Effector memory CD4-positive, alpha-beta T cell (primary cell): ENCODE measurements at places on chromosomes 12 and 14.
A peak's percentile ranks its signal among the peaks of the same experiment; 100 is the strongest.

GRCh38 chr12:40314927-40315326 lies 90.1 kb downstream of the LRRK2 start:
- no peaks in the 10 kb centered on the region for H3K4me1 ChIP-seq
- no peak overlapping the region for H3K4me3 ChIP-seq
- DNase-seq = no peak
- no peak overlapping the region for H3K27ac ChIP-seq
- no peaks in the 10 kb centered on the region for H3K27me3 ChIP-seq
- no peaks in the 10 kb centered on the region for H3K36me3 ChIP-seq

- H3K27ac ChIP-seq = no peak overlapping the region
- no peaks in the 10 kb centered on the region for H3K36me3 ChIP-seq
- no peaks in the 10 kb centered on the region for H3K4me1 ChIP-seq
- H3K27me3 ChIP-seq = no peaks in the 10 kb centered on the region
- no peak overlapping the region for H3K4me3 ChIP-seq
- DNase-seq = no peak
These were observed 87.6 kb downstream of the PTPRQ start for GRCh38 chr12:80531646-80532045.

- no peak overlapping the region for H3K27ac ChIP-seq
- no peak overlapping the region for H3K4me3 ChIP-seq
- DNase-seq = peak; percentile 6
- H3K36me3 ChIP-seq = no peaks in the 10 kb centered on the region
- H3K4me1 ChIP-seq = no peaks in the 10 kb centered on the region
These were observed 100.8 kb downstream of the PPM1A start for GRCh38 chr14:60349663-60350365.

GRCh38 chr12:113862590-113863454 lies 103.3 kb downstream of the RBM19 start:
- H3K27me3 ChIP-seq = no peaks in the 10 kb centered on the region
- peaks cover 28% of the 10 kb centered on the region for H3K36me3 ChIP-seq
- no peaks in the 10 kb centered on the region for H3K4me1 ChIP-seq
- H3K4me3 ChIP-seq = no peak overlapping the region
- no peak overlapping the region for H3K27ac ChIP-seq

GRCh38 chr12:103780992-103781391 lies 60.0 kb downstream of the NT5DC3 start:
- no peak overlapping the region for H3K4me3 ChIP-seq
- H3K36me3 ChIP-seq = peaks cover 10% of the 10 kb centered on the region
- H3K4me1 ChIP-seq = no peaks in the 10 kb centered on the region
- no peak for DNase-seq

DNA sequence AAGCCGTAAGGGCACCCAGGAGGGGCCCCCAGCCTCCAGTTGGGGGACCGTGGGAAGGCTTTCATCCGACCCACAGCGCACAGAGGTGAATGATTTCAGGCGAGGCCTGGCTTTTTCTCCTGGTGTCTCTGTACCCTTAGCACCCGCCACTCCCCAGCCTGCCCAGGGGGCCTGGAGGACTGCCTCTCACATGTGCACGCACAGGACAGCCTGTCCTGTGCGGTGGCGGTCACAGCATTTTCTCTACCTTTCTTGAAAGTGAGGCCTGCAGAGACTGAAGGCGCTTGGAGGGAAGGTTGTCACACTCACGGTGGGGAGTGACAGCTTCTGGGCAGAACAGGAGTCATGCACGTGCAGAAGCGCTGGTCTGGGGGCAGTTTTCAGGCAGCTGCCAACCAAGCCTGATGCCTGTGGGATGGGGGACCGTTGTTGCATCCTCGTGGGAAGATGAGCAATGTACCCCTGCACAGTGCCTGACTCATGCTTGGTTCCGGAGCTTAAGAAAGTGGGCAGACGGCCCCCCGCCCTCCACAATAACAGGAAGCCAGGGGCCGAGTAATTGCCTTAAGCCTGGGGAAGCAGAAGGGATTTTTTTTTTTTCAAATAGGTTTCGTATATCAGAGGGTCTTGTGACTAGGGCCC lies 148.1 kb downstream of the TSPAN9 start:
- no peak for DNase-seq
- no peak overlapping the region for H3K4me3 ChIP-seq
- H3K36me3 ChIP-seq = no peaks in the 10 kb centered on the region
- no peaks in the 10 kb centered on the region for H3K4me1 ChIP-seq
- no peak overlapping the region for H3K27ac ChIP-seq

GRCh38 chr12:34403706-34404376 lies 381.5 kb downstream of the ALG10 start:
- no peaks in the 10 kb centered on the region for H3K36me3 ChIP-seq
- H3K4me3 ChIP-seq = no peak overlapping the region
- DNase-seq = no peak
- no peaks in the 10 kb centered on the region for H3K27me3 ChIP-seq
- H3K4me1 ChIP-seq = no peaks in the 10 kb centered on the region

DNA sequence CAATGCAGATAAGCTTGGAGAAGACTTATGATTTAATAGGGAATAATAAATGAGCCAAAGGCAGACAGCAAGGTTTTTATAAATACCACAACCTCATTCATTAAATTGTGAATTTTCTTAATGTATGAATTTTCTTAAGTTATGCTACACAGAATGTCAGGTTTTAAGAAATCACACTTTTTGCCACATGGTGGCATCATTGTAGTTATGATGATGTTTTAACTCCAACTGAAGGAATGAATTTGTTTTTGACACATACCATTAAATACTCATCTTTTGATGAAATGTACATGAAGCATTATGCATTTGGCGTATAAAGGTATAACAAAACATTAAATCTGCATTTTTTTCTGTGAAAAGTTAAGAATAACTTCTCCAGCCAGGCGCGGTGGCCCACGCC lies 524.1 kb upstream of the FBXO33 start:
- no peak overlapping the region for H3K27ac ChIP-seq
- no peak overlapping the region for H3K4me3 ChIP-seq
- no peaks in the 10 kb centered on the region for H3K36me3 ChIP-seq
- DNase-seq = no peak
- H3K27me3 ChIP-seq = no peaks in the 10 kb centered on the region

DNA sequence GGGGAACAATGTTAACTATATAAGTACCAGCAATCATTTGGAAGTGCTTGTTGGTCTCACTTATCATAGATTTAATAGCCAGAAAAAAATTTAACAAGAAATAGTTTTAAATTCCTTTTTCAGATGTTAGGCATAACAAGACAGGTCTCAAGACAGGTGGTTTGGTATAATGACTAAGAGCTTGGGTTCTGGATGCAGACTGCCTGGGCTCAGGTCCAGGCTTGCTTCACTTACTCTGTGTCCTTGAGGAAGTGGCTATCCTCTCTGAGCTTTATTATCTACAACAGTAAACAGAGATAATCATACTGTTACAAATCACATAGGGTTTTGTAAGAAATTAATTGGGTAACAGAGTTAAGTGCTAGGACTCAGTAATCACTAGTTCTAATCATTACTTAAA lies 338.0 kb upstream of the FLRT2 start:
- H3K36me3 ChIP-seq = no peaks in the 10 kb centered on the region
- no peak for DNase-seq
- no peaks in the 10 kb centered on the region for H3K4me1 ChIP-seq
- H3K27me3 ChIP-seq = no peaks in the 10 kb centered on the region

GRCh38 chr14:25220514-25220913 lies 170.6 kb upstream of the STXBP6 start:
- no peaks in the 10 kb centered on the region for H3K4me1 ChIP-seq
- no peak overlapping the region for H3K27ac ChIP-seq
- DNase-seq = no peak
- no peaks in the 10 kb centered on the region for H3K27me3 ChIP-seq
- no peak overlapping the region for H3K4me3 ChIP-seq
- H3K36me3 ChIP-seq = no peaks in the 10 kb centered on the region

DNA sequence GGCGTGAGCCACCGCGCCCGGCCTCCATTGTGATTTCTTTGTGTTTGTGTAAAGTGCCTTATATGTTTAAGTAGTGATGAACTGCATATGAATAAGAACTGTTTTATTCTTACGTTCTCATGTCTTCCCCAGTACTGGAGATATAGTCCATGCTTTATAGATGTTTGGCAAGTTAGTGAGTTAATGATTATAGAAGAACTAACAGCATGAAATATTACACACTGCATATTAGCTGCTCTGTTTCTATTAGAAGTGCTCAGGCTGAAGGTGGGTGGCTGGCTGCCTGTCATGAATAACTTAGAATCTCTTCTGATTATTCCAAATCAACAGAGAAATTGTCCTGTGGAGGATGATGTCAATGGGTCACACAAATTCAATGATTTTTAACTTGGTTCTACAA lies 709.4 kb downstream of the GALC start:
- no peak overlapping the region for H3K27ac ChIP-seq
- no peaks in the 10 kb centered on the region for H3K27me3 ChIP-seq
- H3K4me1 ChIP-seq = no peaks in the 10 kb centered on the region
- H3K36me3 ChIP-seq = no peaks in the 10 kb centered on the region
- no peak for DNase-seq
- H3K4me3 ChIP-seq = no peak overlapping the region

GRCh38 chr14:64123241-64123822 lies 170.8 kb downstream of the ESR2 start:
- no peaks in the 10 kb centered on the region for H3K4me1 ChIP-seq
- no peak for DNase-seq
- H3K27me3 ChIP-seq = no peaks in the 10 kb centered on the region
- H3K27ac ChIP-seq = no peak overlapping the region
- peaks cover 79% of the 10 kb centered on the region for H3K36me3 ChIP-seq
- no peak overlapping the region for H3K4me3 ChIP-seq

GRCh38 chr14:32552766-32553165 lies 223.7 kb downstream of the AKAP6 start:
- H3K4me1 ChIP-seq = no peaks in the 10 kb centered on the region
- H3K27me3 ChIP-seq = no peaks in the 10 kb centered on the region
- no peak overlapping the region for H3K4me3 ChIP-seq
- no peak for DNase-seq
- H3K27ac ChIP-seq = no peak overlapping the region
- H3K36me3 ChIP-seq = no peaks in the 10 kb centered on the region

DNA sequence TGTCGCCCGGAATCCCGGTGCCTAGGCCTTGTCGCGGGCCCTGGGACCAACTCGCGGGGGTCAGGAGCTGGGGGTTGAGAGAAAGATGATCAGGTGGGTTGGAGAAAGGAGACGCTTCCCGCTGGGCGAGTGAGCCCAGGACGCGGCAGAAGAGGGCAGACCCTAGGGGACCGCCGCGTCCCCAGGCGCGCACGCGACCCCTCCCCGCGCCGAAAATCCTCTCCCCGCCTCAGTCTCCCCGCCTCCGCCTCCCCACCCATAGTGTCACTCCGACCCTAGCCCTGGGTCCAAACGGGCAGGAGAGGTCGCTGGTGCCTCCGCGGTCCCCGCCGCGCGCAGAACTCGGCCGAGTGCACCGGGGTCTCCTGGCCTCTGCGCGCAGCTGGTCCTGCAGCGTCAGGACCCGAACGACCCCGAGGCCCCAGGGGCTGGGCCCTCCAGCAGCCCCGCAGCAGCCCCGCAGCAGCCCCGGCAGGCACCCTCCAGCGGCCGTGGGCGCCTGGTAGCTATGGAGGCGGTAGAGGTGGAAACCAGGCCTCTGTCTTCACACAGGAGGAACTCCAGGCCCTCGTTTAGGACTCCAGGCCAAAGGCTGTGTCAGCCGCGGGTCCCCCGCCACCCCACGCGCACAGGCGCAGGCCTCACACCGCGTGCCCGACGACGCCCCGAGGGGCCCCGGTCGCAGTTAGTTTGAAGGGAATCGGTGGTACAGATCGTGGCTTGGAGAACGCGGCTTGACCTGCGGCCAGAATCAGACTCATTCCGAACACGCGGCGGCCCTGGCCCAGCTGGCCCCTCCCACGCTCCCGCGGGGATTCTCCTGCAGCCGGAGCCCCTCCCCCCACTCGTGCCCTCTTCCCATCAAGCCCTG lies 60.1 kb upstream of the EIF5 start:
- H3K27ac ChIP-seq = no peak overlapping the region
- H3K4me1 ChIP-seq = peaks cover under 1% of the 10 kb centered on the region
- peaks cover 24% of the 10 kb centered on the region for H3K27me3 ChIP-seq
- no peak overlapping the region for H3K4me3 ChIP-seq
- DNase-seq = no peak
- no peaks in the 10 kb centered on the region for H3K36me3 ChIP-seq

GRCh38 chr14:97095269-97095668 lies 298.1 kb downstream of the VRK1 start:
- H3K4me1 ChIP-seq = no peaks in the 10 kb centered on the region
- no peak overlapping the region for H3K27ac ChIP-seq
- no peak for DNase-seq
- H3K36me3 ChIP-seq = no peaks in the 10 kb centered on the region

GRCh38 chr14:69605738-69606137 lies 5.7 kb upstream of the SUSD6 start:
- no peak overlapping the region for H3K27ac ChIP-seq
- DNase-seq = no peak
- no peaks in the 10 kb centered on the region for H3K27me3 ChIP-seq
- peaks cover 11% of the 10 kb centered on the region for H3K4me1 ChIP-seq
- H3K4me3 ChIP-seq = no peak overlapping the region
- no peaks in the 10 kb centered on the region for H3K36me3 ChIP-seq

DNA sequence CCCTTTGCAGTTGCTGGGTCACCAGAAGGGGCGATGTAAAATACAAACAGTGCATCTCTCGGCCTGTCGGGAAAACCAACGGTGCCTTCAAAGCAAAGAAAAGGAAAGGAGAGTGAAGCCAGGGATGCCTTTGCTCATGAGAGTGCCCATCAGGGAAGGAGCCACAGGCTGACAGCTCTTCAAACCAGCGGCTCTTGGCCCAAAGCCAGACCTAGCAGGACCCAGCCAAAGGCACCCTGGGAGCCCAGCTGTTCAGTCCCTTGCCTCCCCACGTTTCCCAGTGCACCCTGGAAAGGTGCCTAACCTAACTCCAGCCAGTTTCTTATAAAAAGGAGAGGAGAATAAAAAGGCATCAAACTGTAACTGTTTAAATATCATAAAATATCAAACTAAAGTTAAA lies 29.2 kb downstream of the PRMT8 start:
- H3K36me3 ChIP-seq = no peaks in the 10 kb centered on the region
- H3K27me3 ChIP-seq = peaks cover 5% of the 10 kb centered on the region
- no peak for DNase-seq
- H3K27ac ChIP-seq = no peak overlapping the region
- no peak overlapping the region for H3K4me3 ChIP-seq
- no peaks in the 10 kb centered on the region for H3K4me1 ChIP-seq

- no peaks in the 10 kb centered on the region for H3K4me1 ChIP-seq
- no peaks in the 10 kb centered on the region for H3K36me3 ChIP-seq
- H3K4me3 ChIP-seq = no peak overlapping the region
These were observed 71.1 kb downstream of the TBC1D30 start for GRCh38 chr12:64895526-64895925.

- H3K4me3 ChIP-seq = no peak overlapping the region
- no peaks in the 10 kb centered on the region for H3K36me3 ChIP-seq
These were observed 11.0 kb upstream of the AEBP2 start for GRCh38 chr12:19428246-19428645.

DNA sequence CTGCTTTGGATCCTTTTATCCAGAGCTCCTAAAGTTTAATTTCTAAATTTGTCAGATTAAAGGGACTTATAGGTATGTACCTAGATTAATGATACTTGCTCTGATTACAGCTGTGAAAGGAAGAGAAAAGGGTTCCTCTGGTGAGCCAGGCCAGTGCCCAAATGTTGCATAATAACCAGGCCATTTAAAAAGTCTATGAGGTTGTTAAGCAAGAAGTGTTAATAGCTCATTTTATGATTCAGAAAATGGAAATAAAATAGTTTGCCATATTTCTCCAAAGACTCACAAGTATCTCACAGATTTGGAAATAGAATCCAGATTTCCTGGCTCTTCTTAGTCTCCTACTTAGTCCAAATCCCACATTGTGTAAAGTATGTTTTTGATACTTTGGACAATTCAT lies 67.6 kb downstream of the SLC38A6 start:
- no peak overlapping the region for H3K4me3 ChIP-seq
- H3K27me3 ChIP-seq = no peaks in the 10 kb centered on the region
- no peaks in the 10 kb centered on the region for H3K36me3 ChIP-seq
- DNase-seq = no peak
- no peak overlapping the region for H3K27ac ChIP-seq
